B cell (primary cell): ENCODE measurements at places on chromosomes 7 and 10.

DNA sequence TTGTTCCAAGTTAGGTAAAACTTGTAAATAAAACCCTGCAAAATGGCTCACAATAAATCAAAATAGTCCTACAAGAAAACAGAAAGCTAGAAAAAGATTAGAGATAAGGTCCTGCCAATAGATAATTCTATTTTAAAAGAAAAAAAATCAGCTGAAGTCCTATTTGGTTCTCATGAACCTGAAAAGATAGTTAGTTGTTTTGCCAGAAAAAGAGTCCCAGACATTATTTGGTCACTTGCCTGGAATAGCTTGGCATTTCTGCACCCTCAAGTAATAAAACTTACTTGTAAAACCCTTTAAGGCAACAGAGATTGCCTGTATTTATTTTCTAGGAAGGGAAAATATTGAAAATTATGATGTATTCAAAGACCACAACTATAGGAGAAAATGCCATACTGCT is 47.7 kb downstream of the LRRN3 start:
- no peak overlapping the region for H3K4me3 ChIP-seq
- H3K36me3 ChIP-seq = no peaks in the 10 kb centered on the region
- no peak overlapping the region for H3K27ac ChIP-seq
- no peaks in the 10 kb centered on the region for H3K27me3 ChIP-seq
- DNase-seq = no peak

DNA sequence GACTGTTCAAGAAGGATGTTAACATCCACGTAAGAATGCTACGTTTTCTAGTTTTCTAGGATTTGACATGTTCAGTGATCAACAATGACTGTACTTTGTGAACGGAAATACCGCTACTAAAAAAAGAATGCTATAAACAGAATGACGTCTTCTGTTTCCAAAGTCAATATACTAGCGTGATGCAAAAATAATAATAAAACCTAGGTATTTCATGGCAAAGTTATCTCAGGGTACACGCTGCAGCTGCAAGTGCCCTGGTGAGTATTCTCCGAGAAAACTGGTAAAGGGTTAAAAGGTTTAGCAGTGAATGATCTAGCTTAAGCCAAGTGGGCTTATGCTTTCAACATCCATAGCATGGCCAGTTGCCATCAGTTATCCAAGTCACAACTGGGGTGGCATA is 653.3 kb upstream of the PFKP start:
- H3K4me1 ChIP-seq = no peaks in the 10 kb centered on the region
- no peaks in the 10 kb centered on the region for H3K36me3 ChIP-seq
- H3K27me3 ChIP-seq = no peaks in the 10 kb centered on the region
- no peak overlapping the region for H3K4me3 ChIP-seq
- no peak overlapping the region for H3K27ac ChIP-seq

- H3K36me3 ChIP-seq = no peaks in the 10 kb centered on the region
- H3K4me1 ChIP-seq = no peaks in the 10 kb centered on the region
- H3K4me3 ChIP-seq = no peak overlapping the region
Measured at GRCh38 chr10:90579602-90580242, 278.1 kb downstream of the HTR7 start.

- H3K27ac ChIP-seq = no peak overlapping the region
- no peaks in the 10 kb centered on the region for H3K36me3 ChIP-seq
- no peaks in the 10 kb centered on the region for H3K27me3 ChIP-seq
Measured at GRCh38 chr7:99125505-99125865, 18.4 kb downstream of the SMURF1 start.

DNA sequence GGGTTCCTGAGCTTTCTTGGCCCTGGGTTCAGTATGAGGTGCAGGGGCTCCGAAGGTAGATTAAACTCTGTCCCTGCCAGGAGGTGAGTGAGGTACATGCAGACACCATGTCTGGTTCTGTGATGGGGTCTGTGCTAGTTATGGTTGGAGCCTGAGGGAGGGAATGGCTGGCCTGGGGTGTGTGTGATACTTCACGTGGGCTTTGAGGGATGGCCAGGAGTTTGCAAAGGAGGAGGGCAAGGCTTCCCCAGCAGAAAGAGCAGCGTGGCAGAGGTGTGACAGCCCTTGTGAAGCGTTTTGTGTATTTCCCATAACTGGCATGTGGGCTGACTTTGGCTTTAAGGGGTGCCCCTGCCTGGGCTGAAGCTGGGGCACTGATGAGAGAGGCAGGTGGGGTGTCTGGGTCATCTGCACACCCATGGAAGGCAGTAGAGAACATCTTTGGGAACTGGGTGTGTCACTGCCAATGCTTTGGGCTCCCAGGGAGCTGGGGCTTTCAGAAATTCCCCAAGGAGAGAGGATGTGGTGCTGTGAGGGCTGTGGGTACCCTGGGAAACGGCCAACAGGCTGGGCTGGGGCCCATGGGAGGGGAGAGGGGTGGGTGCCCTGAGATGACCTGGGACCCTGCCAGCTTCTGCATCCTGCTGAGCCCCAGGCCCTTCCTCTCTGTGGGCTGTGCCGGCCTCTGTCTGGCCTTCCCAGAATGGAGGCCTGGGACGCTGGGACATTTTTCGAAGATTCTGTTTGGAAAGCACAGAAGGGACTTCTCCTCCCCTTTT is 4.6 kb downstream of the PALD1 start:
- H3K4me1 ChIP-seq = peaks cover 29% of the 10 kb centered on the region
- H3K36me3 ChIP-seq = no peaks in the 10 kb centered on the region
- H3K27ac ChIP-seq = no peak overlapping the region
- no peaks in the 10 kb centered on the region for H3K27me3 ChIP-seq

DNA sequence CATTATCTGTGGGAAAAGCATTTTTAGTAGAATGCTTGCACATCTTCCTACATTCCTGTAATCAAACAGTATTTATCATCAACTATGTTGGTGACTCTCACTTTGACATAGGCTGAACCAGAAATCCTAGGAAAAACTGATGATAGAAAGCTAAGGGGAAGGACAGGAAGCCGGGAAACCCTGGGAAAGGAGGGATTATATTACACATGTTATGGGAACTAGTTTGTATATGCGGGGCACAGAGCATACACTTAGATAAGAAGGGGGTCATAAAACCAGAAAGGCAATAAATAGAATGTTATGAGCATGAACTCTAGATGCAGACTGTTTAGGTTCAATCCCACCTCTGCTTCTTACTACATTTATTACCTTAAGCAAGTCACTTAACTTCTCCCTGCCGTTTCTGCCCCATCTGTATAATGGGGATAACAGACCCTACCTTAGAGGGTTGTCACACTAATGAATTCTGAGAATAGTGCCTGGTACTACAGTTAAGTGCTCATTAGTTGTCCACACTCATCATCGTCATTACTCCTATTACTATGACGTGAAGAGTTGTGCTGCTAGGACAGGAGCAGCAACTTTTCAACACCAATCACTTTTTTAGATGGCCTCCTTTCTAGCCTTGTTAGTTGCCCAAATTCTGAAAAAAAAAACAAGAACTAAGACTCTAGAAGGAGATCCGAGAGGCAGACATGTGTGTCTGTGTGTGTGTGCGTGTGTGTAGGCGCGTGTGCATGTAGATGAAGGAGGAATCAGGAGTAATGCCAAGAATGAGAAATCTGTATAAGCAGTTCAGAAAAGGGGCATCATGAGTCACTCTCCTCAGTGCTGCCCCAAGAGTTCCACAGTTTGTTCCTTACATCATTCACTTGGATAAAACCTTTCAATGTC is 52.2 kb downstream of the KMT2C start:
- H3K4me1 ChIP-seq = no peaks in the 10 kb centered on the region
- H3K27me3 ChIP-seq = no peaks in the 10 kb centered on the region
- no peaks in the 10 kb centered on the region for H3K36me3 ChIP-seq
- no peak for DNase-seq
- H3K27ac ChIP-seq = no peak overlapping the region

DNA sequence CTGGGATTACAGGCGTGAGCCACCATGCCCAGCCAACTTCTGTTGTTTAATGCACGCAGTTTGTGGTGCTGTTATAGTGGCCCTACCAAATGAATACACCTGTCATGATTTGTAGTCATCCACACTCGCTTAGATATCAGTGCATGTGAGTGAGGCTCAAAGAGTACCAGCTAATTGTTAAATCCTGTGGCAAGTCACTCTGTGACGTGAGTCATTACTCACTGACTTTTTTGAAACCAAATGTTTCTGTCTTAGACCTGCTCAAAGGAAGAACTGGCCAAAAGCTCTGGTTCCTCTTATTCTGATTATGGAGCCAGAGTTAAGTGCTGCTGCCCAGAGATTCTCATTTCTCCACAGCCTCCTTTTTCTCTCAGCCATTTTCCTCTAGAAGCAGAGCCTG is 109.4 kb downstream of the PRKAG2 start:
- peaks cover 17% of the 10 kb centered on the region for H3K36me3 ChIP-seq
- no peak overlapping the region for H3K27ac ChIP-seq
- no peak overlapping the region for H3K4me3 ChIP-seq
- H3K27me3 ChIP-seq = no peaks in the 10 kb centered on the region
- H3K4me1 ChIP-seq = no peaks in the 10 kb centered on the region
- no peak for DNase-seq

- no peaks in the 10 kb centered on the region for H3K4me1 ChIP-seq
- no peak overlapping the region for H3K27ac ChIP-seq
- H3K27me3 ChIP-seq = no peaks in the 10 kb centered on the region
Measured at GRCh38 chr7:50826371-50827172, 43.9 kb upstream of the GRB10 start.

GRCh38 chr10:58481569-58482109 is 31.0 kb upstream of the BICC1 start:
- H3K4me3 ChIP-seq = no peak overlapping the region
- no peaks in the 10 kb centered on the region for H3K4me1 ChIP-seq
- no peak overlapping the region for H3K27ac ChIP-seq
- H3K27me3 ChIP-seq = no peaks in the 10 kb centered on the region

- H3K27me3 ChIP-seq = peaks cover 12% of the 10 kb centered on the region
- no peak overlapping the region for H3K27ac ChIP-seq
- H3K36me3 ChIP-seq = no peaks in the 10 kb centered on the region
- H3K4me1 ChIP-seq = no peaks in the 10 kb centered on the region
Measured at GRCh38 chr7:159112136-159113011, 32.3 kb downstream of the VIPR2 start.

DNA sequence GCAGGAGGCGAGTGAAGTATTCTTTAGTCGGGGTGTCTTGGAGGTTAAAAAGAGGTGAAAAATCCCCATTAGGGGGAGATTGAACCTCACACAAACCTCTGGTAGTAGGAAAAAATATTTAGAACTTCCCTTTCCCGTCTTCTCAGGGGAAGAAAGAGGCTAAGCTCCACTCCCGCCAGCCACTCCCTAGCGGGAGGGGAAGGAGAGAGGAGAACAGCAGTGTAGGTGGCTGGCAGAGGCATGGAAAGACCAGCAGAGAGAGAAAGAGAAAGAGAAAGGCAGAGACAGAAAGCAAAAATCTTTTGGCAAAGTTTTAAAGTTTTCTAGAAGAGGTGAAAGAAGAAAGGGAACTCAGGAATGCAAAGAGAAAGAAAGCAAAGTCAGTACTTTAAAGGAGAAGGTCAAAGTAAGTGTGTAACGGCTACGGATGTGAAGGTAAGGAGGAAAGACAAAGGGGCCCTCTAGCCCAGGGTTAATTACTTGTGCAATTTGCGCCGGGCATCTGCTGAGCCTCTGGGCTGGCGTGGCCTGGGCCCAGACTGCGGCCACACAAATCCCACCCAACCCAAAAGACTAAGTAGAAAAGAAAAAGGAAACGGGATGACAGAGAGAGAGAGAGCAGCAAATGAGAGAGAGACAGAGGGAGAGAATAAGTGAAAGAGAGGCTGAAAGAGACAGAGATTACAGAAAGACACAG is 72.3 kb upstream of the ZNF746 start:
- no peak overlapping the region for H3K27ac ChIP-seq
- H3K4me1 ChIP-seq = no peaks in the 10 kb centered on the region
- H3K36me3 ChIP-seq = peaks cover 1% of the 10 kb centered on the region
- no peak overlapping the region for H3K4me3 ChIP-seq
- DNase-seq = no peak
- no peaks in the 10 kb centered on the region for H3K27me3 ChIP-seq

GRCh38 chr7:159017741-159018140 is 126.9 kb downstream of the VIPR2 start:
- H3K27me3 ChIP-seq = no peaks in the 10 kb centered on the region
- no peaks in the 10 kb centered on the region for H3K36me3 ChIP-seq
- no peak for DNase-seq
- no peaks in the 10 kb centered on the region for H3K4me1 ChIP-seq
- no peak overlapping the region for H3K4me3 ChIP-seq
